ENCODE measurements at places on chromosomes 1 and 21. TPM values are rescaled to one million over a fixed set of nuclear protein-coding genes. Genes with fewer than 3 reads are reported as not detected.

Gene NGF
- total RNA-seq: 1.9 TPM

Gene GSTM5
- not detected for total RNA-seq

Gene IL23R
- total RNA-seq: not detected

Gene PTPRU
- 9.2 TPM for total RNA-seq

Gene MTMR11
- total RNA-seq: 3.9 TPM

Gene KCNJ6
- total RNA-seq: not detected

Gene DNASE2B
- not detected for total RNA-seq

Gene RHOC
- 108 TPM for total RNA-seq

Gene KCNT2
- 2.3 TPM for total RNA-seq

Gene CYP4X1
- 30.9 TPM for total RNA-seq

Gene OR2L8
- total RNA-seq: not detected
